ENCODE measurements at places on chromosomes 3 and 15.

GRCh38 chr3:102941786-102942185 lies 507.0 kb downstream of the ZPLD1 start:
- DNase-seq, result no peak

GRCh38 chr3:40585381-40586016 lies 60.7 kb downstream of the ZNF621 start:
- no peak for DNase-seq

GRCh38 chr3:181724192-181724965 lies 12.7 kb downstream of the SOX2 start:
- no peak for DNase-seq

GRCh38 chr15:58361273-58361759 lies 70.5 kb upstream of the LIPC start:
- no peak for DNase-seq

GRCh38 chr15:81531109-81531592 lies 157.1 kb upstream of the TMC3 start:
- DNase-seq, result no peak

GRCh38 chr15:56250626-56251025 lies 6.9 kb upstream of the RFX7 start:
- DNase-seq, result no peak

DNA sequence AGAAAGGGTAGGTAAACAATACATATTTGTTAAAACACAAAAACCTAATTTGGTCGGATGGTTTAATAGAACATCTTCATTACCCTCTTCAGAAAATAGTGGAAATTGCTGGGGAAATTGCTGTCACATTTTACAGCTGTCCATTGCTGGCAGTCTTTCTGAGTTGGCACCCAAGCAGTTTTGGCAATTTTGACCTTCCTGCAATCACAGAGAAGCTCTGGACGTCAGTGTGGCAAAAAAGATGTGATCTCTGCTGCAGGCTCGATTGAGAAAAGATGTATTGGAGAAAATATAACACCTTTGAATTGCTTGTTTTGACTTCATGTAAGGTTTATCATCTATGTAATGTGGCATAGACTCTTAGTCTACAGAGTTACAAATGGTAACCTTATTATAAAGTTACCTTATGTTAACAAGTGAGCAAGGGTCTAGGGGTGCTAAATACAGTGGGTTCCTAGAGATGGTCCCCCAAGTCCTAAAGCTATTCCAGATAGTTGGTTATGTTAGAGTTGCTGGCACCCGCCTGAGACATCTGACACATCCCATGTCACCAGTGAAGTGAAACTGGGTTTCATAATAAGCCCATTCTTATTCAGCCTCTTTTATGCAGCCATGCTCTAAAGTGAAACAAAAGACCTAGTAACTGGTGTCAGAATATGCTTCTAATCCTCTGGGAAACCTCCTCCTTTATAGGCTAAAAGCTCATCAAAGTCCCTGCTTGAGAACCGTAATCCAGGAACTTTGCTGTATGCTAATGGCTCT lies 14.0 kb downstream of the UBE2E1 start:
- no peak for DNase-seq

GRCh38 chr3:194040516-194041273 lies 95.3 kb upstream of the HES1 start:
- no peak for DNase-seq

DNA sequence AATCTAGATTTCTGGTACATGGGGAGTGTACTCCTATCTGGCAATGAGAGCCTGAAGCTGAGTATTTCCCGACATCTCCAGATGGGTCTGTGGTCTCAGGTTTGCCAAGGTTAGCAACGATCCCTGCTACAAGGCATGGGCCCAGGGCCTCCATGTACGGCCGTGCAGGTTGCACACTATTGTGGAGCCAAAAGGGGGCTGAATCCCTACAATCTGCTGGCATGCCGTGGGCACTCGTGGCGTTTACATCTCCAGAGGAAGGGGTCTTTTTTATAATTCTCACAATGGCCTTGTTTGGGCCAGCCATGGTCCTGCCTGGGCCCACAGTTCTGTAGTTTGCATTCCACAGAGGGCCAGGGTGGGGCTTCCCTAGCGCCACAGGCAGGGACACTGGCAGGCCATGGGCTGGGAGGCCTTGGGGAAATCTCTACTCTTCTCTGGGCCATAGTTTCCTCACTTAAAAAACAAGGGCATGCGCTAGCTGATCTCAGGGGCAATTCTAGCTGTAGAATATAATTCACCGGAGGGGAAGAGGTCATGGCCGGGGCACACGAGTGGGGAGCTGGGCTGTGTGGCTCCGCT lies 68.9 kb upstream of the TLE3 start:
- no peak for DNase-seq

GRCh38 chr3:69761896-69762767 lies 22.9 kb downstream of the MITF start:
- DNase-seq, result no peak

- DNase-seq, result no peak
These were observed 24.9 kb downstream of the CX3CR1 start for GRCh38 chr3:39254806-39255449.

DNA sequence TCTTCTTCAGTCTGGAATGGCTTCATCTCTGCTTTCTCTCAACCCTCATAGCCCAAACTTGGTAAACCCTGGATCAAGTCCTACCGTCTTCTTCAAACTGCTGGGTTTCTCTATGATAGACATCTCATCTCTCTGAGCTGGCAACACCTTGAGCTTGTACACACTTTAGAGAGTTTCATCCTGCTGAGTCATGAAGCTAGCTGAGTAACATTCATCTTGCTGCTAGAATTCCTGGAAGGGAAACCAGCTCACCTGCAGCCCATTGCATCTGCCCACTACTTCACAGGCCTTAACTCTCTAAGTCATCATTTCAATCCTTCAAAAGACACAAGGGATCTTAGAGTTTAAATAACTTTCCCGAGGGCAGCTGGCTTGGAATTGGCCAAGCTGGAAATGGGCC lies 175.5 kb upstream of the RORA start:
- no peak for DNase-seq

- no peak for DNase-seq
These were observed 79.8 kb downstream of the ABHD5 start for GRCh38 chr3:43770426-43771103.

DNA sequence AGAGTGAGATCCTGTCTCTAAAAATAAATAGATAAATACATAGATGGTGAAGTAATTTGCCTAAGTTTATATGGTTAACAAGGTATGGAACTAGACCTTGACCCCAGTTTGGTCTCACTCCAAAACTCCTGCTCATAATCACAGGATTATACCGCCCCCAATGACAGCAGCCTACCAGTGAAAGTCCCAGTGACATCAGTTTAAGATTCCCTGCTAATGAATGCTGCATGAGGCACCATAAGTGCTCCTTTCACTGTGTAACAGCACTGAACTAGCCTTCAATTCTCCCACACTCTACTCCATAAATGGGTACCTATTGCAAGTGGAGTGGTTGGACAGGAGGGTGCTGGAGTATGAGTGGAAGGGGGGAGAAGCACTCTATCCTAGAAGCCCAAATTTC lies 23.7 kb upstream of the THSD4 start:
- no peak for DNase-seq

GRCh38 chr3:70818145-70818544 lies 505.7 kb upstream of the MDFIC2 start:
- no peak for DNase-seq

DNA sequence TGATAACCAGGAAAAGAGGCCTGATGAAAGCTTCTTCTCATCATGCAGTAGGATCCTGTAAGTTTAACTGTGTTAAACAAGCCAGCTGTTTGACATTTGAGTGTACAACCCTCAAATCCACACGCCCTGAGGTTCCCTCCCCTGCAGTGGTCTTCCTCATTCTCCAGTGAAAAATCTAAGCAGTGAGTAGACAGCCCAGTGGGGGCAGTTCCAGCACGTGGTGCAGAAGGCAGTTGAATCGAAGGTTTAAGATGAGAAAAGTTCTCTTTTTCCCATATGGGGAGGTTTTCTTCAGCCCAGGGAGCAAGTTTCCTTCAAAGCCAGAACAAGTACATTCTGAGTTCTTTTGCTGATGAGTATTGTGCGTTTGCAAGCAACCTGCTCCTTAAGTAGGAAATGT lies 174.5 kb downstream of the NR2F2 start:
- DNase-seq, result no peak

- no peak for DNase-seq
These were observed 35.1 kb downstream of the CMTM6 start for GRCh38 chr3:32467333-32468070.

- DNase-seq, result no peak
These were observed 274.4 kb downstream of the PLCL2 start for GRCh38 chr3:17158941-17159682.

- no peak for DNase-seq
These were observed 51.5 kb downstream of the PGPEP1L start for GRCh38 chr15:98955961-98956723.

DNA sequence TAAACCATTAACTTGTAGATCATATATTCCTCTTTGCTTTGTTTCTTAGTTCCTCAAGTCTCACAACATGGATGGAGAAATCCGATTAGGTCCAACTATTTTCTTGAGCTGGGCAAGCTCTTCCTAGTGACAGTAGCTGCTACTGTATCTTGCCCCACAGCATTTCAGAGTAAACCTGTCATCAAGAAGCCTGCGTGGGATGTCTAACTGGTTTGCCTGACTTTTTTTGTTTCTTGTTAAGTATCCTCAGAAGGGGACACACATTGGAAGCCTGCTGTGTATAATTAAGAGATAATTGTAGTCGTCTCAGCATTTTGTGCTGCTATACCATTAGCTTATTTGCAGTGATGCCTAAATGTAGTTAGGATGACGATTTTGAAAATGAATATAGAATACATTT lies 29.3 kb upstream of the STT3B start:
- DNase-seq, result no peak

GRCh38 chr3:138833899-138834595 lies 681 bp downstream of the PIK3CB start:
- DNase-seq, result peak; percentile 68

DNA sequence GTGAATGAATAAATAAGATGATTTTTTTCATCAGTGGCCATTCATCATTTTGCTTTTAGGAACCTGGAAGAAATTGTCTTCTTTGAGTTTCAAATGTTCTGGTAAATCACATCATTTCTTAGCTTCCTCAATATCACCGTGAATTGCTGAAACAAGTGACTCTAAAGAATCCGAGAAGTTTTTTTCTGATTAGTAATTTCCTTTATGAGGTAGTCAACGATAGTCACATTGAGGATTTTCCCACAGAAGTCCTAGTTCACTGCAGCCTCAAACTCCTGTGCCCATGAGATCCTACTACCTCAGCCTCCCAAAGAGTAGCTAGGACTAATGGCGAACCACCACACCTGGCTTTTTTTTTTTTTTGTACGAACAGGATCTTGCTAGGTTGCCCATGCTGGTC lies 3.6 kb upstream of the TMPRSS7 start:
- DNase-seq, result no peak

GRCh38 chr3:185857208-185857607 lies 32.4 kb upstream of the IGF2BP2 start:
- DNase-seq, result no peak

DNA sequence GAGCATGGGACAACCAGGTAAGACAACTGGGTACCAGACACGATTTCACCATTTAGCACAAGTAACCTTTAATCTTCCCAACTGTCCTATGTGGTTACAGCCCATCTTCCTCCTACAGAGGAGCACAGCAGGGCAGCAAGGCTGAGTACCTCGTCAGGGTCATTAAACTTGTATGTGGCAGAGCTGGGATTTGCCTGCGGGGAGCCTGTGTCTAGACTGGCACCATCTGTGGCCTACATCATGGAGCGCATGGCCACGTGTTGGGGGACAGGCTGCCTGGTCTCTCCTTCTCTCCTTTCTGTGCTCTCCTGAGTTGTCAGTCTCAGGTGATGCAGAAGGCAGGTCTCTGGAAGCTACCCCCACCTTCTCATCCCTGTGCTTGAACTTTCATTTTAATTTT lies 32.2 kb downstream of the GOLGA6A start:
- no peak for DNase-seq

- no peak for DNase-seq
These were observed 606 bp downstream of the EIF2A start for GRCh38 chr3:150547045-150547741.

DNA sequence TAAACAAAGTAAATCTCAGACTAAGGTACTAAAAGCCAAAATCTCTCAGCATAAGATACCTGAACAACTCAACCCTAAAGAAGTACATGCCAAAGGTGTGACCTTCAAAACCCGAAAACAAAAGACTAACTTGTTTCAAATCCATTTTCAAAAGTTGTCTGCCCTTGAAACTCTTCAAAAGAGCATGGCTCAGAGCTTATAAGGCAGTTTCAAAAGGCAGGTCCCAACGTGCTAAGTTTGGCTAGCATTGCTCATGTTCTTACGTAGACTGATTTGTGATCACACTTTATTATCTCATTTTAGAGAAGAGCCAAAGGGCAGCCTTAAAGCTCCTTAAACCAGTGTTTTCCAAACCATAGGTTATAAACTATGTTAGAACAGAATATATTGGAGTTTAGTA lies 112.2 kb downstream of the FEZF2 start:
- no peak for DNase-seq

DNA sequence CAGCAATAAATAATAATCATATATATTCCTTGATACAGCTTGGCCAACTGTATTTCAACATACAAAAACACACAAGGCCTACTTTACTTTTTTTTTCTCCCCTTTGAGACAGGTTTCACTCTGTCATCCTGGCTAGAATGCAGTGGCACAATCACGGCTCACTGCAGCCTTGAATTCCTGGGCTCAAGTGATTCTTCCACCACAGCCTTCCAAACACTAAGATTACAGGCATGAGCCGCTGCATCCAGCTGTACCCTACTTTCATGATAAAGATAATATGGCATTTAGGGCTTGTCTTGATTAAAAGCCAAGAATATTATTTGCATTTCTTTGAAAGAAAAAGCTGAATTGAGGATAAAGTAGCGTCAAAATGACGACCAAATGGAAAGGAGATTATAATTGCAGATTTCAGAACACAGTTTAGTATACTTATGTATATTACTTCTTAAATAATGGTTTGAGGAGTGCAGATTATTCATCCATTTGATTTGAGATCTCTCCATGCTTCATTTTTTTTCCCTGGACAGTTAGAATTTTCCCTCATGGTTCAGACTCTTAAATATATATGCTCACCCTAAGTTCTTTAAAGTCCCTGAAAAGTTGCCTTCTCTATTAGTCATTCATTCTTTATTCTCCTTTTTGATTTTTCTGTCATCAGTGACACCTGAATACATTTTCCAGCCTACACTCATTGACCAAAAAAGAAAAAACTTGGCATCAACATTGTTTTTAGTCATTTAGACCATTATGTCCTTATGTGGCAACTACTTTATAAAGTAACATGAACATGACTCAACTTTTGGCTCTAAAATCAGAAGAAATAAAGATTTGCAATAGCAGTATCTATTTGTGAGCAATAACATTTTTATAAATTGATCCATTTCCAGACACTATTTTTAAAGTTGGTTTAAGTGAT lies 48.5 kb upstream of the MLF1 start:
- no peak for DNase-seq
